ENCODE measurements at places on chromosomes 1 and 21. TPM values are rescaled to one million over a fixed set of nuclear protein-coding genes. Genes with fewer than 3 reads are reported as not detected.

The LRRC53 gene
- total RNA-seq: not detected

The OR2T2 gene
- total RNA-seq: not detected

DNA sequence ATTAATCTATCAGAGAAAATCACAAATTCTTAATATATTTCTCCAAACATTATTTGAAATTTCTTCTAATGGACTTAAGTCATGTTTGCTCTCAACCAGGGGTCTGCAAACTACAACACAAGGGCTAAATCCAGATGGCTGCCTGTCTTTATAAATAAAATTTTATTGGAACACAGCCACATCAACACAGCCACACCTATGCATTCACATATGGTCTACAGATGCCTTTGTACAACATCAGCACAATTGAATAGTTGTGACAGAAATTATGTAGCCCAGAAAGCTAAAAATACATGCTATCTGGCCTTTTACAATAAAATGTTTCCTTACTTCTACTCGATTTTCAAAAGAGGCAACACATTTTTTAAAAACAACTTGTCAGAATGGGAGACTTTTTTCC lies 103.9 kb downstream of the DPYD start:
- no peaks in the 10 kb centered on the region for H3K36me3 ChIP-seq
- DNase-seq: no peak
- no peak overlapping the region for H3K4me3 ChIP-seq
- peaks cover 10% of the 10 kb centered on the region for H3K4me1 ChIP-seq
- no peak overlapping the region for H3K27ac ChIP-seq
- H3K27me3 ChIP-seq: no peaks in the 10 kb centered on the region

DNA sequence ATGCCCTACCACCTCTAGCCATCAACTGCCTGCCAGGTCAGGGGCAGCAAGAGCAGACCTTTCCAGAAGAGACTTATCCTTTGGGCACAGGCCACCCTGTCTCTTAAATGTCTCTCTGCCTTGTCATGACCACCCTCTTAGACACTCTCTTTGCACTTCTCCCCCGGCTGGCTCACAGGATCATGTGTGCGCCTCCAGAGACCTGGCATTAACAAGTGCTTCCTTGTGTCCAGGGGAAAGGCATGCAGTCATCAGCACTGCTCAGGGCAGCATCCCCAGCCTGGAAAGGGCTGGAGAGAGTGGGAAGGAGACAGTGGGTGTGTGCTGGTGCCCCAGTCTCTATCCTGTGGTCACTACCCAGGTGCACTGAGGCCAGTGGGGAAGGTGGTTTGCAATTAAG lies 85.2 kb upstream of the TLR5 start:
- DNase-seq: no peak
- peaks cover 51% of the 10 kb centered on the region for H3K4me1 ChIP-seq
- no peaks in the 10 kb centered on the region for H3K27me3 ChIP-seq
- H3K4me3 ChIP-seq: no peak overlapping the region

GRCh38 chr1:81364088-81364487 lies 436.6 kb upstream of the ADGRL2 start:
- no peak for DNase-seq
- H3K4me3 ChIP-seq: no peak overlapping the region
- no peaks in the 10 kb centered on the region for H3K27me3 ChIP-seq
- H3K27ac ChIP-seq: no peak overlapping the region
- H3K4me1 ChIP-seq: no peaks in the 10 kb centered on the region

DNA sequence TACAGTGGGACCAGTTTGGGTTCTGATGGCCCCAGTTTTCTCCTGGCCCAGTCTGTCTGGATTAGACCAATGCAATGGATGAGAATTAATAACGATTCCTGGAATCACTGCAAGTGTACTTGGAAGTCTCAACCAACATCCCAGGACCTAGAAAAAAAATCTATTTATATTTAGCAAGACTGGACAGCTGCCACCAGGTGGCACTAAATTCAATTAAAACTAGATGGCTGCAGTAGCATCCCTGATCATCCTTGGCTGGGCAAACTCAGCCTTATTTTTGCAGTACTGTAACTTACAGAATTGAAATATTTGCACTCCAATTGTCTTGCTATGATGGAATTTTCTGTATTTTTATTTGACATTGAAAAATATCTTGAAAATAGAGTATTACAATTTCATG lies 165.7 kb downstream of the NCAM2 start:
- H3K27ac ChIP-seq: no peak overlapping the region
- H3K4me1 ChIP-seq: no peaks in the 10 kb centered on the region
- DNase-seq: peak; percentile 1
- H3K36me3 ChIP-seq: no peaks in the 10 kb centered on the region
- H3K4me3 ChIP-seq: no peak overlapping the region
- H3K27me3 ChIP-seq: peaks cover 1% of the 10 kb centered on the region

GRCh38 chr1:246483569-246483933 lies 23.5 kb downstream of the SMYD3 start:
- peaks cover 4% of the 10 kb centered on the region for H3K36me3 ChIP-seq
- DNase-seq: no peak
- no peaks in the 10 kb centered on the region for H3K27me3 ChIP-seq
- H3K27ac ChIP-seq: no peak overlapping the region
- peak overlapping the region; percentile 2 for H3K4me3 ChIP-seq

GRCh38 chr1:206672011-206672688 lies 12.6 kb upstream of the MAPKAPK2 start:
- peaks cover 6% of the 10 kb centered on the region for H3K27me3 ChIP-seq
- no peak overlapping the region for H3K4me3 ChIP-seq
- no peak overlapping the region for H3K27ac ChIP-seq
- H3K36me3 ChIP-seq: no peaks in the 10 kb centered on the region
- peaks cover 14% of the 10 kb centered on the region for H3K4me1 ChIP-seq

Measured in naive thymus-derived CD8-positive, alpha-beta T cell (primary cell).